ENCODE measurements at places on chromosomes 4 and X.

GRCh38 chr4:60885011-60885410, 315.1 kb upstream of the ADGRL3 start:
- no peak for DNase-seq

- DNase-seq = no peak
These were observed 59.3 kb downstream of the RWDD4 start for GRCh38 chr4:183599690-183600089.

- no peak for DNase-seq
These were observed 26.1 kb downstream of the LAMTOR3 start for GRCh38 chr4:99868126-99868596.

GRCh38 chr4:13535708-13536361, 8.5 kb downstream of the NKX3-2 start:
- DNase-seq = no peak

DNA sequence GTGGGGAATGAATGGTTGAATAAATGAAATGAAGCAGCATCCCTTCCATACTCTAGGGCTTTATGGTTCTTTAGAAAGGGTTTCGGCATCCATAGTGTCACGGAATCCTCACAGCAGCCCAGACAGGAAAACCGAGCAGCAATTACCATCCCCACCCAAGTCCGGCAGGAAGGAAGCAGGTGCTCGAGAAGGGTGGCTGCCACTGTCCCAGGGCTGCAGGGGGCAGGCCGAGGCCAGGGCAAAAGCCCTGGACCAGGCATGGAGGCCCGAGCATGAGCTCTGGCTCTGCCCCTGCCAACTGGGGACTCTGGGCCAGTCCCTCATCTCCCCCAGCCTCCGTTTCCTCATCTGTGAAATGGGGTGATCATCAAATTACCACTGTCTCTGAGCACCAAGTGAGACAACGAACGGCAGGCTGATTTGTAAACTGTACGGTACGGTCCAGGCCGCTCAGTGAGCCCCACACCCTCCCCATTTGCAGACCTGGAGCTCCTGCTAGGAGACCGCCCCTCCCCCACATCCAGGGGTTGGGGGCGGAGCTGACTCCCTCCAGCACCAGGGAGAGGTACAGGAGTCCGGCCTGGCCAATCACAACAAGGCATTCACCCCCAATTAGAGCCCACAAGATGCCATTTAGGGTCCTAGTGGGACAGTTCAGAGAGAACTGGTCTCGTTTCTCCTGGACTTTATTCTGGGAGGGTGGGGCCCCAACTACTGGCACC, 100.4 kb downstream of the WFS1 start:
- no peak for DNase-seq

GRCh38 chr4:129994715-129995114, 898.8 kb downstream of the C4orf33 start:
- no peak for DNase-seq

GRCh38 chr4:1009542-1010394, 1.7 kb upstream of the FGFRL1 start:
- peak; percentile 67 for DNase-seq

- DNase-seq = peak; percentile 10
These were observed 94.3 kb downstream of the DDIT4L start for GRCh38 chr4:100095729-100096595.

GRCh38 chrX:77935886-77936285, 25.4 kb downstream of the ATP7A start:
- no peak for DNase-seq

DNA sequence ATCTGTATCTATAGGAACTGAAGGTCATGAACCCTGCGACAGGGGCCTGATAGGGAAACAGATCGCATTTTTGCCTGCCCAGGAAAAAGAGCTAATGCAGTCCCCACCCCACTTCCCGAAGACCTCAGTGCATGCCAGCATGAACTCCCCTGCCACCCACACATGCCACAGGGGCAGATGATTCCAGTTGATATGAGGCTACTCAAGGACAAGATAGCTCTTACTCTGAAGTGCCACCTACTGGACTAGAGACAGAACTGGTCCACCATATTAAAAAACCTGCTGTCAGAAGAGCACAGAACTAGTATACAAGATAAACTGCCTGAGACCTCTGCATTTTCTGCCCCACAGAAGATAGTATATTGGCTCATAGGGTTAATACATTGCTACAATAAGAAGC, 68.0 kb downstream of the YIPF7 start:
- no peak for DNase-seq

- DNase-seq = no peak
These were observed 48.6 kb upstream of the DCX start for GRCh38 chrX:111460607-111461006.

DNA sequence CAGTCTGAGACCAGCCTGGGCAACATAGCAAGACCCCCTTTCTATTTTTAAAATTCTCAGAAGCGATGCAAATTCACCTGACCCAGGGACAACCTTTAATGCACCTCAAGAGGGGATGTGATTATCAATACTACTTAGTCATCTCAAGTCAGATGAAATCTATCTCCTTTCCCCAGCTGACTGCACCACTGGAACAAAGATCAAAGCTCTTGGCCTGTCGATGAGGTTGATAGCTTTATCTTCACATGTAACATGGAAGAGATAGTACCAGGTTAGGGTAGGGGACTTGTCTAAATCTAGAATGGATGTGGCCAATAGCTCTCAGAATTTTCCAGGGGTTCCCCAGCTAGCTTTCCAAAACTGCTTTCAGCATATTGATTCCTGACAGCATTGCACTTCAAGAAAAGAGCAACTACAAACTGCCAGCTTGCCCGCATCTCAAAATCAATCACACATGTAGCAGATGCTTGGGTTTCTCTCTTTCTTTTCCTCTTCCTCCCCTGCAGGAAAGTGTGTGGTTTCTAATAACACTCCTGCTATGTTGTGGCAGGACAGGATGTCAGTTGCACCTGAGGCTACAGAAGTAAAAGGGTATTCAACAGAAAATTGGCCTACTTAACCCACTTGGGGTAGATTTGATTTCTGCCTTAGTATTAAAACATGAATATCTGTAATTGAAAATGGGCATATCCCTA, 12.2 kb upstream of the TMEM164 start:
- peak; percentile 6 for DNase-seq

- no peak for DNase-seq
These were observed 55.3 kb downstream of the JADE3 start for GRCh38 chrX:46967547-46967946.

GRCh38 chr4:48405924-48406323, 64.6 kb downstream of the SLAIN2 start:
- no peak for DNase-seq

DNA sequence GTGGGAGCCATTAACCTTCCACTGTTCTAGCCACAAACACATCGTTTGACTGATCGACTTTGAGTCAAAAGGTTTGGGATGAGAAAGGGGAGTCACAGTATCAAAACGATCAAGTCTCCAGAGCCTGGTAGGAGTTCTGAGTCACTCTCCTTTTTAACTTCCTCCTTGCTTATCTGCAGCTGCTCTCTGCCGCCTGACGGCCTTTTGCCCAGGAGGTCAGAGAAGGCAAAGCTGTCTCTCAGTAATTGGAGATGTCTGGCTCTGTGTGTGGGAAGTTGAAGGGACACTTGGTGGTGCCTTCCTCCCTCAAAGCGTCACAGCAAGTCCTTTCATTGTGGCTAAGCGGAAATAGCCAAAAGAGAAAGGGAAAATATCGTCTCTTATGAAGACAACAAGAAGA, 63.1 kb downstream of the ANOS1 start:
- no peak for DNase-seq

- no peak for DNase-seq
These were observed 10.8 kb downstream of the HNRNPDL start for GRCh38 chr4:82419451-82419850.

GRCh38 chr4:124199755-124200154, 512.8 kb downstream of the ANKRD50 start:
- DNase-seq = no peak

GRCh38 chrX:39476604-39477021, 621.1 kb downstream of the BCOR start:
- no peak for DNase-seq

DNA sequence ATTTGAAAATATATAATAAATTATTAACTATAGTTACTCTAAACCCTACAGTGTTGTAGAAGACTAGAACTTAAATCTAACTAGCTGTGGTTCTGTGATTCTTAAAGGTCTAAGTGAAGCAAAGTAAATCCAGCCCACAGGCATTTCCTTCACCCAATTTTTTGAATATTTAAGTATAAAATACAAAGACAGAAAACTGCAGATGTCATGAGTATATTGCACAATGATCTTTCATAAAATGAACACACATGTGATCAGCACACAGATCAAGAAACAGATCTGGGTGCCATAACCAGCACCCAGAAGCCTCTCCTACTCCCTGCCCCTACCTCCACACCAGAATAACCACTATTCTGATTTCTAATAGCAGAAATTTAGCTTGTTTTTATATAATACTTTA, 82.9 kb downstream of the CAMK2D start:
- DNase-seq = no peak

- no peak for DNase-seq
These were observed 14.8 kb downstream of the LAMTOR3 start for GRCh38 chr4:99879458-99879857.

GRCh38 chr4:5816101-5816500, 76.8 kb downstream of the CRMP1 start:
- no peak for DNase-seq

- no peak for DNase-seq
These were observed 5.7 kb downstream of the CSN1S1 start for GRCh38 chr4:69936566-69936965.

Data from CD8-positive, alpha-beta memory T cell (primary cell).